ENCODE measurements at places on chromosomes 1 and 21. TPM values are rescaled to one million over a fixed set of nuclear protein-coding genes. Genes with fewer than 3 reads are reported as not detected.

Gene FMN2
- 2.4 TPM for total RNA-seq

DNA sequence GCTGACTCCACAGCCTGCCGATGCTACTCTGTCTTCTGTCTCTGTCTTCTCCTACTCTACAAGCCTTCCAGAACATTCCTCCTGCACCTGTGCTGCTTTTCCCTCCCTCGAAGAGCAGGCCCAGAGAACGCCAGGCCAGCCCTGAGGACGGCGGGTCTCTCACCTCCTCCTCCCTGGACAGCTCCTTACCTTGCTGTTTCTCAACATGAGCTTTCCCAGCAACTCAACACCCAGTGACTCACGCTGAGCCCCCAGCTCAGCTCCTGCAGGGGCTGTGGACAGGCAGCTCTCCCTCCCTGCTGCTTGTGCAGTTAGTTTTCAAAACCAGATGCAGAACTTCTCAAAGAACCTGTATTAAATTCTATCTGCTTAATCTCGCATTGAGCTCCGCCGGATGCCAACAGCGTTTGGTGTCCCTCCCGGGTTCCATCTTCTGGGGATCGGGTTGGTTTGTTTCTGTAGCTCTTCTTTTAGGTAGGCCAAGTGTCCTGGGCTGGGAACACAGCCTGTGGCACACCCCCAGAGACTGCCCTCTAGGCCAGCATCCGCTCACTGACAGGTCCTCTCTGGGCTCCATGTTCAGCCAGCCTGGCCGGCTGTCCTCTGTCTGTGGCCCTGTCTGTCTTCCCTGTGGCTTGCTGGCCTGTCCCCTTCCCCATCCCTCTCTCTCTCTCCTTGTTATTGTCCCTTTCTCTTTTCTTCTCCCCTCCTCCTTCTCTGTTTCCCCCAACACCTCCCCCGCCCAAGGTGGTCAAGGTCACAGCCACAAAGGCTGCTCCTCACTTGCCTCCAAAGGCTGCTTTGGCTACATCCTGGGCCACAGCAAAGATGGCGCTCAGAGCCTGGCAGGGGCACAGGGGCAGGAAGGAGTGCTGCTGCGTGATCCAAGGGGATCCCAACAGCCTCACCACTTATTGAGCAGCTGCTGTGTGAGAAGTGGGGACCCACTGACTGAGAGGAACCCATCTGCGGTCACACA, 391.0 kb downstream of the MATN1 start:
- no peak overlapping the region for H3K27ac ChIP-seq
- no peak overlapping the region for H3K4me3 ChIP-seq
- no peak for DNase-seq
- H3K36me3 ChIP-seq: no peaks in the 10 kb centered on the region
- no peaks in the 10 kb centered on the region for H3K4me1 ChIP-seq

DNA sequence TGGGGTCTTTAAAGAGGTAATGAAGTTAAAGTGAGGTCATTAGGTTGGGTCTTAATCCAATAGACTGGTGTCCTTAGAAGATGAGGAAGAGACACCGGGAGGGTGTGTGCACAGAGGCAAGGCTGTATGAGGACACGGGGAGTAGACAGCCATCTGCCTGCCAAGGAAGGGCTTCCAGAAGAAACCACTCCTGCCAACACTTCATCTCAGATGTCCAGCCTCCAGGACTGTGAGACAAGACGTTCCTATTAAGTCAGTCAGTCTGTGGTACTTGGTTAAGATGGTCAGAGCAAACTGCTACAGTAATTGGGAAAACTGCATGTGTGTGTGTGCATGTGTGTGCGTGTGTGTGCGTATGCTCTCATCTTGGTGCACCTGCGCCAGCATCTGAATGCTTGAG, 77.1 kb downstream of the RYR2 start:
- no peaks in the 10 kb centered on the region for H3K4me1 ChIP-seq
- DNase-seq: no peak
- H3K4me3 ChIP-seq: no peak overlapping the region
- no peaks in the 10 kb centered on the region for H3K36me3 ChIP-seq
- H3K27me3 ChIP-seq: no peaks in the 10 kb centered on the region

Gene TSPEAR
- not detected for total RNA-seq

Gene ACTN2
- total RNA-seq: 0.99 TPM

DNA sequence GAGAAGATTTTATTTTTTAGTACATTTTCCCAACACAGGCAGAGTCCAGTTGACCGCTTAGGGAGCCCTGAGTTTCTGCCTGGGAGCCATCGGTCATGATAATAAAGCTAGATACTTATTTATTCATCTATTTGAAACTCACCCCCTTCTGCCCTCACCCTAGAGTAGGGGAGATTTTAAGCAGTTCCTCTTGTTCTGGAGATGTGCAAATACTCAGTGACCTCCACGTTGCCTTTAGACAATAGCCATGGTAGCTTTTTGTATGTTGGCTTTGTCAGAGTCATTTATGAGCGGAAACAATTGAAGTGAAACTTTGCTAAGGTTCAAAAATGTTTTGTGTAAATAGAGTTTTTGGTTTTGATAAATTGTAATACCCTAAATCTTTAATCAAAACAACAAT, 45.7 kb upstream of the PLPPR4 start:
- H3K4me1 ChIP-seq: no peaks in the 10 kb centered on the region
- H3K36me3 ChIP-seq: no peaks in the 10 kb centered on the region
- H3K27me3 ChIP-seq: no peaks in the 10 kb centered on the region
- no peak overlapping the region for H3K4me3 ChIP-seq

GRCh38 chr1:230555814-230556213, 86.5 kb upstream of the COG2 start:
- no peak overlapping the region for H3K27ac ChIP-seq
- no peaks in the 10 kb centered on the region for H3K4me1 ChIP-seq
- H3K27me3 ChIP-seq: peaks cover 16% of the 10 kb centered on the region

Gene FYB2
- total RNA-seq: 0.26 TPM

DNA sequence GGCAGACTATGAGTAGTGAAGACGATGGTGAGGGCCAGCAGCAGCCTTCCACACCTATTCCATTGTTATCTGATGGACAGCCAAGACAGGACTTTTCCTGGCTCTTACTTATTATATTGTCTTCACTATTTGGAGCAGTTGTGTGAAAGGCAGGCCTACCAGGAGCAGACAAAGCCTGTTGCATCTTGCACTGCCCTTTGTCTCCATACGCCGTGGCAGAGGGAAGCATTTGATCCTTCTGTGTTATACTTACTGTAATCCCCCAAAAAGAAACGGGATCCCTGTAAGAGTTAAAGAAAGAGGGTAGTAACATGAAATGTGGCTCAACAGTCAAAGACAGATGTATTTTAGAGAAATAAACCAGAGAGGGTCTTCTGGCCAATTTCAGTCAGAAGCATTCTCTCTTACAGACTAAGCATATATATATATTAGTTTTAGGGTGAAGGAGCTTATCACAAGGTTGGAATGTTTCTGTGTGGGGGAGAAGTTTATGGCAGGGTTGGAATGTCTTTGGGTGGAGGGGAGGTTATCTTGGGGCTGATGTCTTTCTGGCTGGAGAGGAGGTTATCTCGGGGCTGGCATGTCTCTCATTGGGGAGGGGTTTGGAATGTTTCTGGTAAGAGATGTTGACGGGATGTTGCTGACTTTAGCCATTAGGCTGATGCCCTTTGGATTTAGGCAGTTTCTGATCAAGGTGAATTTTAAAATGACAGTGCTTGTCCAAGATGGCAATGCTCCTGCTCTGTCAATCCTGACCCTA, 23.4 kb upstream of the HSD3B1 start:
- H3K27ac ChIP-seq: no peak overlapping the region
- no peak for DNase-seq
- no peaks in the 10 kb centered on the region for H3K4me1 ChIP-seq
- no peaks in the 10 kb centered on the region for H3K36me3 ChIP-seq
- no peak overlapping the region for H3K4me3 ChIP-seq

- H3K36me3 ChIP-seq: no peaks in the 10 kb centered on the region
- no peak overlapping the region for H3K4me3 ChIP-seq
- H3K4me1 ChIP-seq: no peaks in the 10 kb centered on the region
- H3K27me3 ChIP-seq: peaks cover 9% of the 10 kb centered on the region
Observed at GRCh38 chr1:182671750-182672486, 12.5 kb downstream of the RGS8 start.

DNA sequence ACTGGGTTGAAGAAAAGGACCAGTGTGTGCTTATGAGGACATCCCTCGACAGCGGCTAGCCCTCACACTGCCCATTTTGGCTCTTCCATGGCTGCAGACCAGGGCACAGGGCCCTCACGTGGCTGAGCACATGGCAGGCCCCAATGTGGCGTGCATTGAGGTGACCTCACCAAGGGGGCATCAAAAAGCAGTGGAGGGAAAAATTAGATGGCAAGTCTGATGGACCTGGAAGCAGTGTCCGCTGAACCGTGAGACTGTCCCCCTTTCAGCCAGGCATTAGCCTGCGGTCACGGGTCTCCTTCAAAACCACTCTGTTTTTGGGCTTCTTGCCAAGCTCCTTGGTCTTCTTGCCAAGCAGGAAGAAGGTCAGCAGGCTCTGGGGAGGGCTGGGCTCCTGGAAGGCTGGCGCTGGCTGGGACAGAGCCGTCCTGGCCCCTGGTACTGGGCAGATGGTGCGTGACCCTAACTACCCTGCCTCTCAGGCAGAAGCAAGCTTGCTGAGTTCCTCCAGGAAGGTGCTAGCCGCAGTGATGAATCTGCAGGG, 30.8 kb downstream of the TRIM67 start:
- peak; percentile 38 for DNase-seq
- H3K27ac ChIP-seq: no peak overlapping the region
- no peak overlapping the region for H3K4me3 ChIP-seq
- peaks cover 9% of the 10 kb centered on the region for H3K27me3 ChIP-seq
- H3K36me3 ChIP-seq: no peaks in the 10 kb centered on the region

DNA sequence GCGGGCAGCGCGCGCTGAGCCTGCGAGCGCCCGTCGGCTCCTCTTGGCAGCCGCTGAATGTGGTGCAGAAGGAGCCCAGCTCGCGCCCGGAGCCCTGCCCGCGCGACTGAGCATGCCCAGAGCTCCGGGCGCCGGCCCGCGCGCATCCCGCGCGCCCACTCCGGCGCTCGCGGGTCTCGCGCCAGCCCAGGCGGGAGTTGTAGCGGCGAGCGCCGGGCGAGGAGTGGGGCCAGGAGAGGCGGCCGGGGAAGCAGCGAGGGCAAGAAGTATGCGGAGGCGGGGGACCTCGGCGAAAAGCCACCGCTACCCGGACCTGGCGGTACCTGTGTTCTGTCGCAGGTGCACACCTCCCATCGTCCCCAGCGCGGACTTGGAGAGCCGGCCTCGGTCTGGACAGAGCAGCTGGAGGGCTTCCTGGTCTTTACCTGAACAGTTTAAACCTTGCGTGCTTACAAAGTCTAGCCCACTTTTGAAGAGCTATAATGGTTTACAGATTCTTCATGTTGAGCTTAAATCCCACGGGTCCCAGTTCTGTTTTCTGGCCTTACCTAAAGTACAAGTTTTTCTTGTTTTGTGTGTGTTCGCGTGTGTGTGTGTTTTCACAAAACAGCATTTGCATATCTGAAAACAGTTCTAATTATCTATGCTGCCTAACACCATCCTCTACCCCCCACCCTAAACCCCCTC, at the start of gene DDAH1:
Gene DDAH1, minus strand, starts transcription at position 61 of the 687 bp plus-strand sequence. CDS start 114 bp downstream, outside the sequence.
- no peaks in the 10 kb centered on the region for H3K27me3 ChIP-seq
- peak within 1 kb of the TSS; percentile 80 for H3K27ac ChIP-seq
- H3K36me3 ChIP-seq: peaks cover 3% of the 10 kb centered on the region
- DNase-seq: peak; percentile 53

DNA sequence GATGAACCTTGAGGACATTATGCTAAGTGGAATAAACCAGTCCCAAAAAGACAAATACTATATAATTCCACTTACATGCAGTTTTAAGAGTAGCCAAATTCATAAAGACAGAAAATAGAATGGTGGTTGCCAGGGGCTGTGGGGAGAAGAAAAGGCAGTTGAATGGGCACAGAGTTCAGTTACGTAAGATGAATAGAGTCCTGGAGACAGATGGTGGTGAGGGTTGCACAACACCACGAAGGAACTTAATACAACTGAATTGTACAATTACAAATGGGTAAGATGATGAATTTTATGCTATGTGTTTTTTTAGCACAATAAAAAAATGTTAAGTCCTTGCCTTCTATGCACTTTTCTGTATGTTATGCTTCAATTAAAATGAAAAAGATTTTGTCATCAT, 66.6 kb downstream of the CD34 start:
- no peak overlapping the region for H3K27ac ChIP-seq
- H3K27me3 ChIP-seq: no peaks in the 10 kb centered on the region
- peaks cover 7% of the 10 kb centered on the region for H3K4me1 ChIP-seq
- no peak overlapping the region for H3K4me3 ChIP-seq
- no peak for DNase-seq

Gene ZNF670
- total RNA-seq: 4.0 TPM

DNA sequence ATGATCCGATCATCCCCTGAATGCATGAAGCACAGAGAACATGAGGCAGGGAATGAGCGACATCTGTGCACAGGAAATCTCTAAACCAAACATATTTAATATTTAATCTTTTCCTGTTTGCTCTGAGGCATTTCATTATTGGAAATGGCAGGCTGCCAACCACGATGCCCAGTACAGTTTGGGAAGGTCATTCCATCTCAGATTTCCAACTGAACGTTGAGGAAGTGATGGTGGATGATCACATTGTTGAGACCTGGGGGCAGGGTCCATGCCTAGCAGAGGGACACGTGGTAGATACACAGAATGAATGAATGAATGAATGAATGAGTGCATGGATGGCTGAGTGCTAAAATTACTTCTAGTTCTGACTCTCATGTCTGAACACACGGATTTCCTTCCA, 15.9 kb upstream of the FASLG start:
- no peak overlapping the region for H3K4me3 ChIP-seq
- H3K27me3 ChIP-seq: no peaks in the 10 kb centered on the region
- H3K4me1 ChIP-seq: peaks cover 27% of the 10 kb centered on the region

Measured in astrocyte (in vitro differentiated cells and primary cell).